NCI-H187 (cell line): ENCODE measurements at places on chromosomes 6 and 20.

DNA sequence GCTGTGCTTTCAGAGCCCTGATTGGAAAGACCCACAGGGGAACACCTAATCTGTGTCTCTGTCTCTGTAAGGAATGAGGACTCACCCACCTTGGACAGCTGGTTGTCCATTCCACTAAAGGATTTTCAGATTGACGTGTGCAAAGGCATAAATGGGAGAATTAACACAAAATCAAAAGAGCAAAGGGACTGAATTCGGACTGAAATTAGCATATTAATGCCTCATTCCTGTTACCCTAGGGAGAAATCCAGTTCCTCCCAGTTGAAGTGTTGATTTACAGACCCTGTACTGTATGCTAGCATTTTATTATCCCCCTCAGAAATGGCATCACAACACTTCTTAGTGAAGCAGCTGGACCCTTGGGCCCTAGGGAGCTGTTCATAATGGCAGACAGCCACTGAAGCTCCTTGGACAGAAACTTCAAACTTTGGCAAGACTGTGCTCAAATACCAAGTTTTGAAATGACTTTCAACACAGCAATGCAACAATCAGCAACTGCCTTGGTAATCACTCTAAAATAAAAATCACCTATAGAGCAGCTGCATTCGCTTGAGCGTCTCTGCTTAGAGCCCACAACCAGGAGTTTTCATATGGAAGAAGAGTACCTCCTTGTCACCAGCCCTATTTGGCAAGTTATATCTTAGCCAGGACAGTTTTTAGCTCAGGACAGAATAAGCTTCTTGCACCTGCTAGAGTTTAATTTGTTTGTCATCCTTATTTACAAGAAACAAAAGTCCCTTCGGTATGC, 118.1 kb downstream of the TRDN start:
- DNase-seq, result no peak

DNA sequence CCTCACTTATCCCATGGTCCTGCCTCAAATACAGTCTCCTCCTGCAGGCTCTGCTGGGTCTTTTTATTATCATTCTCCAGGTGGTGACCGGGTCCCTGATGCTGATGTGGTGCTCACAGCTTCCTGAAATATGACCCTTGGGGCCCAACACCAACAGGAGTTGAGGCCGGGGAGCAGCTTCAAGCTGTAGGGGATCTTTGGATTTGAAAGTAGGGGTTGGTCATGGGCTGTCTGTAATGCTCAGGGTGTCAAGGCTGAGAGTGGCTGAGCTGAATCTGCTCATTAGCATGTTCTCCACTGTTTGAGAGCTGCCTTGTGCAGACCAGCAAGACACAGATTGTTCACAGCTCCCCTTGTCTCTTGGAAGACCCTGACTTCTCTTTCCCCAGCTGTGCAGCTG, 35.5 kb downstream of the HLA-F start:
- DNase-seq, result no peak

DNA sequence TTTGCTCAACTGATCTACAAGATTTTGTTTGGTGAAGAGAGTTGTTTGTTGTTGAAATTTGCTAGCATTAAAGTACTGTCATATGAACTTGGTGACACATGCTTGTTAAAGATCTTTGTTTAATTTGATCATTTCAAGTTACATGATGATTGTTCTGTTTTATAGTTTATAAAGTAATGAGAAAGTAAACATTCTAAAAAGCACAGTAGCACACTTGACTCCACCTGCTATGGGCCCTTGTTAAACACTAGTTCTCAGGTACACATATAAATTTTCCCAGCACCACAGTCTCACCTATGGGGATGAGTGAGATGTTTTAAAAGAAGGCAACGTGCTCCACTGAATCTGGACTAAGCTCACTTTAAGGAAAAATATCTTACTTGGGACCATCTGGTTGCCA, 14.1 kb downstream of the MCHR2 start:
- DNase-seq, result no peak

GRCh38 chr20:4805663-4806449, 84.1 kb downstream of the PRND start:
- DNase-seq, result no peak

GRCh38 chr6:113818578-113818977, 38.6 kb upstream of the MARCKS start:
- DNase-seq, result no peak

DNA sequence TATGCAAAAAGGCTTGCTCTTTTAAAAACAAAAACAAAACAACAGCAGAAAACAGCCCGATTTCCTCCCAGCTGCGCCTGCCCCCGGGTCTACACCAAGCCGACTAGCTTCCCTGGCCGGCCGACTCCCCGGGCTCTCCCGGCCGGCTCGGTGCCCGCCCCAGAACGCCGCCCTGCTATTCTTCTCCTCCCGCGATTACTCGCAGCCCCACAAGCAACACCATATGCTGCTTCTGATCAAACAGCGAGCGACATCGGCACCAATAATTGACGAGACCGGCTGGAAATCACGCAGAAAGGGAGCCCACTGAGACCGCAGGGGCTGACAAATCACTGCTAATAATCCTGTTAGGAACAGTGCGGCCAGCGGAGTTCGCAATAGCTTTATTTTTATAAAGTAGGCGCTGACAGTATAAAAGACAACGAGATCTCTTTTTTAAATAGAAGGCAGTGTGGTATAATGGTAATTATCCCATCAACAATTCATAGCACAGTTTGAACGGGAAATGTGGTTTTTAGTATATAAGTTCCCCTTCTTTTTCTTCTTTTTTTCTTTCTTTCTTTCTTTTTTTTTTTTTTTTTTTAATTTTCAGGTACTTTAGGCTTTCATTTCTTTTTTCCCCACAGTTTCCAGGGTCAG, 3.3 kb downstream of the SIM1 start:
- no peak for DNase-seq

- no peak for DNase-seq
Measured at GRCh38 chr6:159254186-159254585, 85.0 kb downstream of the FNDC1 start.

DNA sequence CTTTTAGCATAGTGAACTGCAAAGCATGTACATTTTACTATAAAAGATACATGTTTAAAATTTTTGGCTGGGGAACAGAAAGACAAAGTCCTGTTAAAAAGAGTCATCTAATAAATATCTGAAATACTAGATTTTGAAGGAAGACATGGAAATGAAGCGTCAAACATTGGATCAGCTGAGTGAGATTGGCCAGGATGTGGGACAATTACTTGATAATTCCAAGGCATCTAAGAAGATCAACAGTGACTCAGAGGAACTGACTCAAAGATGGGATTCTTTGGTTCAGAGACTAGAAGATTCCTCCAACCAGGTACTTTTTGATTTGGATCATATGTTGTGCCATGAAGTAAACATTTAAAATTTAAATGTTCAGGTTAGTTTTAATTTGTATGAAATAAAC, 162.3 kb downstream of the UTRN start:
- DNase-seq, result no peak
